Stomach (tissue), 19 donors: ENCODE measurements at places on chromosomes 12 and 14. TPM values are rescaled to one million over a fixed set of nuclear protein-coding genes. Genes with fewer than 3 reads are reported as not detected.

The INHBC gene
- not detected for total RNA-seq

- peak; percentile 58 for DNase-seq
Observed at GRCh38 chr12:41663598-41664265, 475.6 kb downstream of the PDZRN4 start.

DNA sequence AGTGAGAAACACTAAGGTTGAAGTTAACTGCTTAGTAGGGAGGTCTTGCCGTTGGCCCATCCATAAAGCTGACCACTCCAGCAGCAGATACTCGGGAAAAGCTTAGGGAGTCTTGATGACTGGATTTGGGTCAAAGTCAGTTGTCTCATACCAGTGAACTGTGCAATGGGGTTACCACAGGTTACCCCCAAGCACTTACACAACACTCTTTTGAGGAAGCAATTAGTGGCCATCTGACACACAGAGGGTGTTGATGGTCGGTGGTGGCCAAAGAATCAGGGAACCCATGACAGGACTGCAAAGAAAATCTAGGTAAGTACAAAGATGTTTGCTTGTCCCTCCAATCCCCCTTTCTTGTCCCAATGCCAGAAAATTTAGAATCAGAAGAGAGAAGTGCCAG is 410.2 kb downstream of the APAF1 start:
- no peak for DNase-seq

GRCh38 chr14:60563113-60563512 is 54.2 kb downstream of the SIX6 start:
- peak; percentile 55 for DNase-seq

The PRKAB1 gene
- total RNA-seq: 75.9 TPM

DNA sequence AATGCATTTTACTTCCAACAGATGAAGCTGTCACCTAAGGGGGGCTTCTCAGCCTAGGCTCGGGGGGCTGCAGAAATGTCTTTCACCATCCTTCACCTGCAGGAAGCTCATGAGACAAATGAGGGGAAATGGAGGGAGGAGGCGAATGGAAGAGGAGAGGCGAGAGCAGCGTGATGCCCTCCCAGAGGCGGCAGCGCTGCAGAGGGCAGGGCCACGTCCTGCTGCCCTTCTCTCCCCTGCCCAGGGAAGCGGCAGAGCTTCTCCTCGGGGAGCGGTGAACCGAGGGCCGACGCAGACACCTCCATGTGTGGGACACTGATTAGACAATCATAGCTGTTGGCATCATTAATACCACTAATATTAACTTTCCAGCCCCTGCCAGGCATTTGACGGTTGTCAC is 78.3 kb downstream of the SERPINA3 start:
- DNase-seq: no peak

DNA sequence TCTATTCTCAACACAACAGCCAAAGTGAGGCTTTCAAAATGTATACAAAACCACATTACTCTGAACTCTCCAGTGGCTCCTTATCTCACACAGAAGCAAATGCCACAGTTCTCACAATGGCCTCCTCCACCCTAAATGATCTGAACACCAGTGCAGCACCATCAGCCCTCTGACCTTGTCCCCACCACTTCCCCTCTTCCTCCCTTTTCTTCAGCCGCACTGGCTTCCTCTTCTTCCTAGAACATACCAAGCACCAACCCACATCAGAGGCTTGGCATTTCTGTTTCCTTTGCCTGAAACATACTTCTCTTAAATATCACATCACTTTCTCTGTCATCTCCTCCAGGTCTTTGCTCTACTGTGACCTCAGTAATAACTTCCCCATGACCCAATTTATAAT is 66.3 kb downstream of the GPR135 start:
- no peak for DNase-seq

DNA sequence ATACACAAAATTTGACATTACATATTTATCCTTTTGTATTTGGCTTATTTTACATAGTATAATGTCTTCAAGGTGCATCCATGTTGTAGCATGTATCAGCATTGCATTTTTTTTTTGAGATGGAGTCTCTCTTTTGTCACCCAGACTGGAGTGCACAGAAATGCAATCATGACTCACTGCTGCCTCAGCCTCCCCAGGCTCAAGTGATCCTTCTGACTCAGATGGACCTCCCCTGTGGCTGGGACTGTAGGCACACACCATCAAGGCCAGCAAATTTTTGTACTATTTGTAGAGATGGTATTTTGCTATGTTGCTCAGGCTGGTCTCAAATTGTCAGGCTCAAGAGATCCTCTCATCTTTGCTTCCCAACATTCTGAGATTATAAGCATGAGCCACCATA is 214.4 kb upstream of the ALG10B start:
- no peak for DNase-seq

- no peak for DNase-seq
Observed at GRCh38 chr14:33715227-33715528, 235.7 kb downstream of the EGLN3 start.

The OR4L1 gene
- not detected for total RNA-seq

The CD4 gene
- total RNA-seq: not detected

The AICDA gene
- not detected for total RNA-seq

GRCh38 chr14:55473786-55474185 is 33.4 kb upstream of the TBPL2 start:
- DNase-seq: no peak

GRCh38 chr12:70317781-70318180 is 48.3 kb upstream of the KCNMB4 start:
- DNase-seq: peak; percentile 20

DNA sequence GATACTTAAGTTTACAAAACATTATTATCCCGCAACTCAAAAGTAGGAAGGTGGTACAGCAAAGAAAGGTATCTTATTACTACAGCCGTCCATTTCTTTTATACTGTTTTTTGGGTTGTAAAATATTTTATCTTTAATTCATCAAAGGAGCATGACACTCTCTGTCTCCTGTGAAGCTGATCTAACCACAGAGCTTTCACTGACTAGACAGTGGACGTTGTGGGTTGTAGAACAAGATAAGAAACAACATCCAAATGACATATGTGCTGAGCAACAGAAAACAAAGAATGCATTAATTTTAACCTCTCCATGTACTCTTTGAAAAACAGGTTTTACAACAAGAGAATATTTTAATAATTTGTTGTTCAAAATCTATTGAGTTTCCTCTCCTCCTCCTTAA is 195.9 kb upstream of the FBXO33 start:
- DNase-seq: no peak

- no peak for DNase-seq
Observed at GRCh38 chr12:77630790-77631445, 199.8 kb upstream of the NAV3 start.

GRCh38 chr14:85556267-85556666 is 26.3 kb downstream of the FLRT2 start:
- no peak for DNase-seq
